ENCODE measurements at places on chromosomes 3 and 15.

- no peak for DNase-seq
Measured at GRCh38 chr15:92845126-92845508, 55.0 kb upstream of the CHD2 start.

GRCh38 chr3:150194957-150195356, 213.1 kb upstream of the TSC22D2 start:
- DNase-seq: no peak

- no peak for DNase-seq
Measured at GRCh38 chr3:15726043-15726442, 71.7 kb downstream of the ANKRD28 start.

DNA sequence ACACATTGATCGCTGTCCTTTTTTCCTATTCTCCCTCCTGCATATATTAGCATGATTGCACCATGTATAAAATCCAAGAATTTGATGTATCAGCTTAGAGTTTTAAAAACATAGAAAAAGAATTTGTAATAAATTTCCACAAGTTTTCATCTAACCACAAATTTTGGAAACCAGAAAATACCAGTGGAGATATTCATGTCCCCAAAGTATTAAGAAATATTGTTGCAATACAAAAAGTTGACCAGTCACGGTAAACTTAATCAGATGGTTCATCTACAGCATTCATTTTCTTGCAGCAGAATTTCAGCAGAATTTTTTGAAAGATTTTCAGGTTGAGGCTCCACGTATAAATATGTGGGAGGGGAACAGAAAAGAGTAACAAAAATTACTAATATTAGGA, 500.9 kb upstream of the MDFIC2 start:
- no peak for DNase-seq

- no peak for DNase-seq
Measured at GRCh38 chr15:75161106-75161916, 40.4 kb upstream of the C15orf39 start.

GRCh38 chr3:30227571-30228301, 378.7 kb upstream of the TGFBR2 start:
- DNase-seq: no peak

GRCh38 chr3:169150920-169151319, 512.6 kb downstream of the MECOM start:
- DNase-seq: no peak

DNA sequence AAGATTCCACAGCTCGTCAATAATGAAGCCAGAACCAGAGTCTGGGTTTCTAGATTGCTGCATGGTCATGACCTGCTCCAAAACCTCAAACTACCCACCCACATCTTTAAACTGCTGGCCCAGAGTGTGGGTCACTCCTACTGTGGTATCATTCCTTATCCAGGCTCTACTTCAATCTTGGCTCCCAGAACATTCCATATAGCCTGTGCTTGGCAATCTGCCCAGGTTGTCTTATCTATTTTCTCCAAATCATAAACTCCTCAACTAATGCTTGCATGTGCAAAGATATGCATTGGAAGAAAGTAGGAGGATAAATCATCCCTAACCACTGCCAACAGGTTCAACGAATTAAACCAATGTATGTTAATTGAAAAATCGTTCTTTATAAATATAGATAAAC, 169.7 kb downstream of the ANXA2 start:
- DNase-seq: no peak

DNA sequence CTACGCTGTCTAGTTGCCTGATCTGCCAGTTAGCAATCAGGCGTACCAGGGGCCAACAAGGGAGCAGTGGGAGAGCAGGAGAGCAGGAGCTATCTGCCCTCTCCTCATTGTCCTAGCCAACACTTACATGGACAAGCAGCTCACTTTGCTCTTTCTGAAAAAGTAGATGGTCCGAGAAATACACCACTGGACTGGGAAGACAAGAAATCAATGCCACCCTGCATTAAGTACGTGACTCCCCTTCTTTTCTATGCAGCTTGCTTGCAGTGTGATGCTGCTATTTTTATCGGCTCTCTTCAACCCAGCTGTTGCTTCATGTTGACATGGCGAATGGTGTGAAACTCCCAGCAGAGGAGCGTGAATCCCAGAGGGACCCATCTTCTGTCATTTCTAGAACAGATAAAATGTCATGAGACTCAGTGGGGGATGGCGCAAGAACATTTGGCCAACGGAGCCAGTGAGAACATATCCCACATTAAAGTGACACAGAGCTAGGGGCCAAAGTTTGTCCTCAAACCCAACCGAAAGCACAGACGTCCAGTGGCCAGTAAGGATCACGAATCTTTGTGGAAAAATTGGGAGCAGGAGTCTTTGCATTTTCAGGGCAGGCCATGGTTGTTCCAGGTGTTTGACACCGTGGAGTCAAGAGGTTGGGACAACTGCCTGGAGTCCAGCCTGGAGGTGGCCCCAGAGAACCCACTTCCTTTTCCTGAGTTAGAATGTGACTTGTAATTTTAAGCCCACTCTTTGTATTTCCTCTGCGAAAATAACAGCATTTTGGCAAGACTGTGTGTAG, 53.7 kb upstream of the MEF2A start:
- no peak for DNase-seq

DNA sequence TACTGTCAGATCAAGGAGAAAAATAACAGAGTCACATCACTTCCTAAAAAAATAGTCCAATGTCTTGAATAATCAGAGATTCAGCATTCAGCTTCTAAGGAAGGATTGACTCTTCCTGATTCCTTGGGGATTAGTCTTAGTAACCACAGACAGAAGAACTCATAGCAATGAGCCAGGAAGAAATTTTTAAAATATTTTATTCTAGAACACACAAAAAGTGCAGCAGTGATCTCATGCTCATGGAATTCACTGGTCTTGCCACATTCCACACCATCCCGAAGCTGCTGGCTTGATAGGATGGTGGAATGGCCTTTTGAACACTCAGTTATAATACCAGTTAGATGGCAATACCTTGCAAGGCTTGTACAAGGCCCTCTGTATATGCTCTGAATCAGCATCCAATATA, 43.0 kb upstream of the ABI3BP start:
- DNase-seq: no peak

GRCh38 chr3:11085093-11085840, 69.0 kb upstream of the HRH1 start:
- no peak for DNase-seq

DNA sequence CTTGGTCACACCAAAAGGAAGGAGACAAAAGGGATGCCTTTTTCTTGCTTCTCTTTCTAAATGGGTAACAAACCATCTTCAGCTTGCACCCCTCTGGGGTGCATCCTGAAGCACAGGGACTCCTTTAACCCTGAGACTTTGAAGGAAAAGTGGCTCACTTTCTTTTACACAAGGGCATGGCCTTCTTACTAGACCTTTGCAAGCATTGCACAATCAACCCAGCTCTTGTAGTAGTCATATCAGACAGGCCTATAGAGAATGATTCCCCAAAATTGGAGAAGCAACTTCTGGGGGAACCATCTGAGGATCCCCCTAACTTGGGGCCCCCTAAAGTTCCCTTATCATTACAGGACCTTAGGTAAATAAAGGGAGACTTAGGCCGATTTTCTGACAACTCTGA, 56.1 kb upstream of the GK5 start:
- no peak for DNase-seq

DNA sequence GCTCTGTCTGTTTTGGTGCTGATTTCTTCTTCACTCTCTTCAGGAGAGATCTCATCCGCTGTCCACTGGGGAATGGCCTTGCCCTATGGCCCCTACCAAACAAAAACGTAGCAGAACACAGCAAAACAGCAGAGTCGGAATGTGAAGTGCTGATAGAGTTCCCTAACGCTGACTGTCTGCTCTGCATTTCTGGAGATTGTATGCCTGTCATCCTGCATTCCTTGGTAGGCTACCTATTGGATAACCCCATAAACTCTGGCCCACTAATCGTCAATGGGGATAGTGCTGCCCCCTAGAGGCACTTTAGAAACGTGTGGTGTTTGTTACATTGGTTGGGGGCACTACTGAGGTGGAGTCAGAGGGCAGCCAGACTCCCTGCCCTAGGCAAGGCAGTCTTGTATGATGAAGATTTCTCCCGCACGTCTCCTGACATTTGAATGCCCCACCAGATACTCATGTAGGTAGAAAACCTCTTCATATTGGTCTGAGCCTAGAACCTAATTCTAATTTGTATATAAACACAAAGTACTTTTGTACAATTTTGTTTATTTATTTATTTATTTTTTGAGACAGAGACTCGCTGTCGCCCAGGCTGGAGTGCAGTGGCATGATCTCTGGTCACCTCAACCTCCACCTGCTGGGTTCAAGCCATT, 15.6 kb upstream of the MAGEF1 start:
- DNase-seq: peak; percentile 79

- no peak for DNase-seq
Measured at GRCh38 chr3:54121414-54122323, 683 bp upstream of the CACNA2D3 start.

DNA sequence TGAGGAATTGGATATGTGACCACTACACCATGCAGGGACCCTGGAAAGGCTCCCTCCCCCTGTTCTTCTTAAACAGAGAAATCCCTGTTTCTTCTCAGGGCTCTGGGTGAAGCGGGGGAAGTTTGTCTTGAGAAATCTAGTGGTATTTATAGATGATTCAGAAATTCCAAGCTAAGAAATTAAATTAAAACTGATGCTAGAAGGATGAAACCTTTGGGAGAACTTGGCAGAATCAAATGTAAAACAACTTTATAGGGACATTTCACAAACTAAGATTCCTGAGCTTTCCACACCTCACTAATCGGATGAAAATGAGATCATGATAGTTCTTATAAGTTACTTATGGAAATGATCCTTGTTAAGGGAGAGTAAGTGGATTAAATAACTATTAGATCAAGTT, 54.2 kb downstream of the FBXL2 start:
- no peak for DNase-seq

DNA sequence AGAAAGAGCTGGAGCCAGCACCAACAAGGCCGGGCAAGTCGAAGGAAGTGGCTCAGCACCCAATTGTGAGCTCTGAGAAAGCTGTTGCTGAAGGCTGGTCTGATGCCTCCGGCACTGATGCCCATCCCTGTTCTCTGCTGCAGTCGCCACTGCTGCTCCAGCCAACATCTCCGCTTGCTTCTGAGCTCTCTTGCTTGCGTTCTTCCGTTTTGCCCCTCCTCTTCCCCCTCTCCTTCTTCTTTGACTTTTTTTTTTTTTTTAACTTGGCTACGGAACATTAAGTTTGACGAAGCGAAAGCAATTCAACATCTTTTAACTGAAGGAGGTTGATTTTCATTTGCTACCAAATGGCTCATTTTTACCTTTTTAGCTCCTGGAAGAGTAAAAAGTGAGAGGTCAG, 442.9 kb downstream of the MCTP2 start:
- DNase-seq: peak; percentile 18

- DNase-seq: peak; percentile 85
Measured at GRCh38 chr3:8501371-8502131, at the start of gene LMCD1. Gene LMCD1 (plus strand): TSS chr3:8501823. CDS start chr3:8501939, 116 bp downstream.

GRCh38 chr3:42080453-42080872, 10.7 kb upstream of the TRAK1 start:
- DNase-seq: no peak

GRCh38 chr3:10725067-10725466, 91.0 kb upstream of the SLC6A11 start:
- DNase-seq: no peak

DNA sequence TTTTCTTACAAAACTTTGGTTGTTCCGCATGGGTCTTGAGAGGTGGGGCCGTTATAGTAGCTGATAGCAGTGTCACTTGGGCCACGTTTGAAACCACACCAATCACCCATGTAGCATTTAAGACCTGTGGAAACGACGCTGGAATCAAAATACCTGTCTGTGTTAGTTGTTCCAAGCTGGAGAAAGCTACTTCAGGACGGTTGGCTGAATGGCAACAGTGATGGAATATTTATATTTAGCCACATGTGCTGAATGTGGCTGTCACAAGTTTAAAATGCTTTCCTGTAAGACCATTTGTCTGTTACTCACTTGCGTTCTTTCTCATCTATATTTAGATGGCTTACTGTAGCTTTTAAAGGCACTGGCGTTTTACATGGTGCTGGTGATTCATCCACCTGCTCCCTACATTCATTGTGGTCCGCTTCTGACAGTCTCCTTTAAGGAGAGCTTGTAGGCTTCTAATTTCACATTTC, 1.4 kb downstream of the DNAJA4 start:
- DNase-seq: no peak

GRCh38 chr3:94162700-94163099, 99.8 kb downstream of the NSUN3 start:
- DNase-seq: no peak

- DNase-seq: no peak
Measured at GRCh38 chr3:143525408-143525807, 322.9 kb downstream of the SLC9A9 start.

GRCh38 chr3:125123451-125124305, 67.9 kb upstream of the HEG1 start:
- DNase-seq: no peak

GRCh38 chr15:95097361-95097760, 866.0 kb downstream of the MCTP2 start:
- DNase-seq: no peak

- DNase-seq: no peak
Measured at GRCh38 chr15:23758891-23759290, 71.8 kb upstream of the NDN start.

DNA sequence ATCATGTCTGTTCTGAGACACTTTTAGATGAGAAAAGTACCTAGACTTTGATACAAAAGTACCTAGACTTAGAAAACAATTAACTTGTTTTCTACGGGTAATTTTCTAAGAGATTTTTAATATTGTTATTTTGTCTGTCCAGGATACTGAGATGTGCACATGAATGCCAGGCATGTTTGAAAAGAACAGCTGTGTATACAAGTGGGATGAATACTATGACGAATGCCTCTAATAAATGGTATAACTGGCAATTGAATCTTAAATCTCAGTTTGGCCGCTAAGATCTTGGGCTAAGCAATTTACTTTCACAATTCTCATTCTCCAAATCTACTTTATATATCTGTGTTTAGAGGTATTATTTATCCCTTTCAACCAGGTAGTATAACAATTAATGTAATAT, 207.4 kb downstream of the CBLB start:
- no peak for DNase-seq

- DNase-seq: no peak
Measured at GRCh38 chr15:98794748-98795147, 146.4 kb downstream of the IGF1R start.

DNA sequence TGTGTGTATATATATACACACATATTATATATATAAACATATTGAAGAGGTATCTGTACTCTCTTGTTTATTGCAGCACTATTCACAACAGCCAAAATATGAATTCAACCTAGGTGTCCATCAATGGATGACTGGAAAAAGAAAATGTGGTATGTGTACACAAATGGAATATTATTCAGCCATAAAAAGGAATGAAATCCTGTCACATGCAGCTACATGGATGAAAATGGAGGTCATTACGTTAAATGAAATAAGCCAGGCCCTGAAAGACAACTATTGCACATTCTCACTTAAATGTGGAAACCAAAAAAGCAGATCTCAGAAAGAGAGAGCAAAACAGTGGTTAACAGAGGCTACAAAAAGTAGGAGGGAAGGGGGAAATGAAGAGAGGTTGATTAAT, 49.5 kb downstream of the CEP70 start:
- no peak for DNase-seq

All from right renal pelvis (tissue), 4 donors.